Hematopoietic multipotent progenitor cell treated with erythropoietin and hydrocortisone succinate and interleukin-3 and kit ligand, for 6 days (in vitro differentiated cells): ENCODE measurements at places on chromosomes 3 and 15.

GRCh38 chr15:36797128-36797527 lies 217.7 kb downstream of the CDIN1 start:
- DNase-seq, result no peak

DNA sequence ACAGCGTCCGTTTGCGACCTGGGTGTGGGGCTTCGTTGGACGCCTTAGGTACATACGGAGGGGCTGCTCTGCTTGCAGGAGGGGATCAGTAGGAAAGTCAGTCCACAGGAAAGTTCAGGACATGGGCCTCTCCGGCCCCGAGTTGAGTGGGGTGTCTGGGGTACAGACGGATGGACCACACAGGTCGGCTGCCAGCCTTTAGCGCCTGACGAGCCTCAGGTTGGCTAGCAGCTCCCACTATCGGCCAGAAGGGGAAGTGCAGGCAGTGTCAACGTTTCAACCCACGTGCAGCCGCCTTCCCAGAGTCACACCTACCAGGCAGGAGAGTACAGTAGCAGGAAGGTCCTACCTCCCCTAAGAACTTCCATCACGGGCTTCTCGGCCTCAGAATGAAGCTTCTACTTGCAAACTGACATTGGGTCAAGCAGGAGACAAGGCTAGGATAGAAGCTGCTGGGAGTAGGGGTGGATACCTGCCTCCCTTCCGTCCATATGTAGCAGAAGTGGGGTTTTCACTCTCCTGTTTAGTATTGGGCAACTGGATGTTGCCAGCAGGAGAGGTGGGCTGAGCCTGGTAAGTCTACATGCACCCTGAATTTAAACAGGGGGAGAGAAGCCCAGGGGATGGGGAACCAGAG lies 1.8 kb upstream of the SCN5A start:
- peak; percentile 85 for DNase-seq

- DNase-seq, result no peak
Observed at GRCh38 chr15:39814489-39814888, 31.8 kb upstream of the FSIP1 start.

- DNase-seq, result no peak
Observed at GRCh38 chr3:150830745-150831144, 67.8 kb upstream of the SIAH2 start.

- no peak for DNase-seq
Observed at GRCh38 chr3:46997453-46998091, 18.1 kb downstream of the NBEAL2 start.

DNA sequence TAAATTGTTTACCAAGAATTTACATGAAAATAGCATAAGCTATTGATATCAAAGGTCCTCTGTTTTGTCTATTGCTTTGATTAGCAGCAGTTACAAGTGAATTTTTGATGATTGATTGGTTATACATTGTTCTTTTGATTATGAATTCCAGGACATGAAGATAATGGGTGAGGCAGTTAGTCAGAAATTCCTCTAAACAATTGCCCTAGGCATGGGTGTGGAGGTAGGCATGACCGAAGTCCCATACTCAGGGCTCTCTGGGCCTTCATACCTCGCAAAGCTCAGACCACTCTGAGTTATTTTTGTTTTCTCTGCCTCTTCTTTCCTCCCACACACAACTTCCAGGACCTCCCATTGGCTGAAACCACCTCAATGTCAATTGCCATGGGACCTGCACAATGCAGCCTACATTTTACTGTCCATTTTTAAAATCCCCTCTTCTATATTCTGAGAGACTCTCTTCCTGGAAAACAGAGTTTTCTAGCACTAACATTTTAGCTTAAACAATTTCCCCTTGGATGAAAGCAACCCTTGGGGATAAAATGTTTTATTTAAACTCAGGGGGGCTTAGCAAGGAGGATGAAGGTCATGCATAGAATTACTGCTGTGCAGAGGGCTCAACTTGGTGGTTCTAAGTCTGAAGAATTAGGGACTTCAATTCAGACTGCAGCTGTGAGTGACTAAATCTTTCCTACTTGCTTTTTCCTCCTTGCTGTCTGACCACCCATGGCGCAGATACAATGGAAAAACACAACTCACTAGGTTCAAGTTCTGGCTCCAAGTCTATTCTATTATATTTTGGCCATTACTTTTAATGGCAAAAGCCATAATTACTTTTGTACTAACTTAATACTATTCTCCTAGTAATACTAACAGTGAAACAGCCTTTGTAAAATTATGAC lies 594.8 kb downstream of the NTRK3 start:
- no peak for DNase-seq

GRCh38 chr15:95799286-95800200 lies 531.0 kb upstream of the NR2F2 start:
- no peak for DNase-seq

- peak; percentile 20 for DNase-seq
Observed at GRCh38 chr15:28861031-28861534, 12.6 kb upstream of the GOLGA6L7 start.

- no peak for DNase-seq
Observed at GRCh38 chr15:39365873-39366272, 215.0 kb upstream of the THBS1 start.

GRCh38 chr15:51846463-51847230 lies 17.2 kb downstream of the TMOD3 start:
- peak; percentile 65 for DNase-seq

DNA sequence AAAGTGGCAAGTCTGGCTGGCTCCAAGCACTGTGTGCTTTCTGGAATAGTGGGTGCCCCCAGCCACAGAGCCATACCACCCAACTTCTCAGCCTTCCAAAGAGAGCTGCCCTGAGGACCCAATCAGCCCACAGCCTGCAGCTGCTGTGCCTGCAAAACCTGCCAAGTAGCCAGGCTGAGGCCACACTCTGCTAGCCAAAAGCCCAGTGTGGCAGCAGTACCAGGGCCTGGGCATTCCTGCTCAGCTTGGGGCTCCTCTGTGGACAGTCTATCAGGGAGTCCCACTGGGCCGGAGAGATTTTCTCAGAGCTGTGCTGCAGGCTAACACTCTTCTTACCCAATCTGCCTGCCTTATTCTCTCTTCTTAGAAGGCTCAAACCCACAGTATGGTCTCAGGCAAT lies 136.5 kb downstream of the TPRA1 start:
- no peak for DNase-seq

DNA sequence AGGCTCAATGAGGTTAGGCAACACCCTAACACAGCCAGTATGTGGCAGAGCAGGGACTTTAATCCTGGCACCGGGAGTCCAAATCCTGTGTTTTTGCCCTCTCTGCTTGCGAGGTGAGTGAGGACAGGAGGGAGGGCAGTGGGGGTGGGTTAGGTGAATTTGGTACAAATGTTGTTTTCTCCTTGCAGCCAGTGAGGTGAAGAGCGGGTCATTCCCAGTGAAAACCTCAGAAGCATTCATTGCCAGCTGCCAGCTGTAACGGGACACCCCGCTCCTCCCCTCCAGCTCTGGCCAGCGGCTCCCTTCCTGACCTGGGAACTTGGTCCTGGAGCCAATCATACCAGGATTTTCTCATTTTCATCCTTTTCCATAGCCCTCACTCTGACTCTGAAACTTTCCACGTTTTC lies 45.7 kb upstream of the RAB6B start:
- no peak for DNase-seq

GRCh38 chr3:108004647-108005046 lies 86.2 kb downstream of the CD47 start:
- peak; percentile 46 for DNase-seq

DNA sequence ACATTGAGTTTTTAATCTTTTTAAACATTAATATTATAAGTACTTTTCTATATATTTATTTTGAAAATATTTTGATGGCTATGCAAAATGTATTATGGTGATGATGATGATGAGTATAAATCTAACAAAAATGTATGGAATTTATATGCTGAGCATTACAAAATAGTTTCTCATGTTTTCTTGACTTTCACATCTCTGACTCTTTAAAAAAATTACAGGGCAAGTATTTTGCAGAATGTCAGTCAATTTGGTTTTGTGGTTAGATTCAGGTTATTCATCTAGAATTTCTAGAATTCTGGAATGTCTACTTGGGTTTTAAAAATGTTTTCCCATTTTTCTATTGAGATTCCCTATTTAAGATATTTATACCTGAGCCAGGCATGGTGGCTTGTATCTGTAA lies 41.7 kb upstream of the ANP32A start:
- no peak for DNase-seq

DNA sequence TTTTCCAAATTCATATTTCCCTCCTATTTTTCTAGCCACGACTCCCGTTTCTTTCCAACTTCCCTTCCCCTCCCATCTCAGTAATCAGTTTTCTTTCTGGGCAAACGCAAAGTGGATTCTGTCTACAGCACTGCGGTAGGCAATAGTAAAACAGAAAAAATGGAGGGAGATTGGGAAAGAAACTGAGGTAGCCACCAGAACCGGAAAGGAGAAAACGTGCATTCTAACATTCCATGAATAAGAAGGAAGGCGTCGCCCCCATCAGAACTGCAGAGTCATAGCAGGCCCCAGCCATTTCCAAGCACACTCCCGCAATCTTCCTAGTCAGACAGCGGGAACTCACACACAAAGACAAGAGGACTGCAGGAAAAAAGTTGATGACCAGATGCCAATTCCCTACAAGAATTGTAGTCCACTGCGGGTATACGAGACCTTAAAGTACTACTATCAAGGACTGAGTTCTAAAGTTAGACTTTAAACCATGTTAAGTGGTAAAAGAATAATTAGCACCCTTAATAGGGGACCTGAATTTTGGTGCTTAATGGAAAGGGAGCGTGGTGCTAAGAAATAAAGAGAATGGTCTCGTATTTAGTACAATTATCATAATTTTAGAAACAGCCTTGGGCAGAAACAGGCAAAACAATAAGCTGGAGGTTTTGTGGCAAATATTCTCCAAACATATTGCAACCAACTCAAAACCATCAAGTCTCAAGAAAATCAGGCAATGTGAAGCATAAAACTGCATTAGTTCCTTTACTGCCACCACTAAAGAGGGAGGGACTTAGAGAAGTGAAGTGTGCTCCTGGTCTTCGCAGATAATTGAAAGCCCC lies 1.4 kb downstream of the PFN2 start:
- DNase-seq, result no peak

DNA sequence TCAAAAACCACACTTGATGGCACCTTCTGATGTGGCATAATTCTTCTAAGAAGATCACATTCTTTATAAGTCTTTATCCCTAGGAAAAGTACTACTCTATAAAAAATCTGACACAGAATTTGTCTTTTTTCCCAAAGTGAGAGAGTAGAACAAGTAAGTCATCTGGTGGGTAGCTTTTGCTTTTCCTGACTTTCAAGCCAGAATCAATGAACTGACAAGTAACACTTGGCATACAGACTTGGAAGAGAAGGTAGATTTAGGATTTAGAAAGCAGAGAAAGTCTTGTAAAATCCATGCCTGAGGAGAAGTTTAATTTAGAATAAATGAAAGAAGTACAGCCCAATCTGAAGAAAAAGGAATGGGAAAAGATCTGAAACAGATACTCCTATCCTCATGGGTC lies 66.6 kb upstream of the TUSC7 start:
- DNase-seq, result no peak

GRCh38 chr3:41488501-41488900 lies 289.2 kb downstream of the CTNNB1 start:
- DNase-seq, result no peak

DNA sequence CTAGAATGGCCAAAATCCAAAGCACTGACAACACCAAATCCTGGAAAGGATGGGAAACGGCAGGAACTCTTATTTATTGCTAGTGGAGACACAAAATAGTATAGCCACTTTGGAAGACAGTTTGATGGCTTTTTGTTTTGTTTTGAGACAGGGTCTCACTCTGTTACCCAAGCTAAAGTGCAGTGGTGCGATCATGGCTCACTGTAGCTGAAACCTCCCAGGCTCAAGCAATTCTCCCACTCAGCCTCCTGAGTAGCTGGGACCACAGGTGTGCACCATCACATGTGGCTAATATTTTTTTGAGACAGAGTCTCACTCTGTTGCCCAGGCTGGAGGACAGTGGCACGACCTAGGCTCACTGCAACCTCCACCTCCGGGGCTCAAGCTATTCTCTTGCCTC lies 27.3 kb upstream of the GPR160 start:
- DNase-seq, result no peak

GRCh38 chr3:197592361-197593045 lies 36.7 kb upstream of the BDH1 start:
- DNase-seq, result peak; percentile 71

- no peak for DNase-seq
Observed at GRCh38 chr15:44082558-44083157, 112.4 kb downstream of the FRMD5 start.

DNA sequence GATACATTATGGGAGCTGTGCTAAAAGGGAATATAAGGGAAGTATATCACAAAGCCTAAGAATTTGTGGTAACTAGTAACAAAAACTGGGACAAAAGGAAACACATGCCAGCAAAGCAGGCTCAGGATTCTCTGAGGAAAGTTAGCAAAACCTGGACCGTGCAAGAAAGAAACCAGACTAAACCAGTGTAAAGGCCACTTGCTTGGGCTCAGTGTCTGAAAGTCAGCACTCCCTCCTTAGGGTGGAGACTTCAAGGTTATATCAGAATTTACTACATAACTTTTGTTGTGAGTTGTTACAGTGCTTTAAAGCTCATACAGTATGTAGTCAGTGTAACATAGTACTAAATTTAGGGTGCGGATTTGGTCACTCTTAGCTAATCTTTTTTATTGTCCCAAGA lies 269.9 kb upstream of the GADL1 start:
- DNase-seq, result no peak

GRCh38 chr3:175226444-175226843 lies 367.3 kb downstream of the NAALADL2 start:
- DNase-seq, result no peak

- DNase-seq, result no peak
Observed at GRCh38 chr3:114496021-114496434, 202.2 kb downstream of the TIGIT start.

GRCh38 chr3:52025453-52025852 lies 29.8 kb upstream of the RPL29 start:
- DNase-seq, result no peak

- DNase-seq, result no peak
Observed at GRCh38 chr3:66602237-66602636, 101.4 kb upstream of the LRIG1 start.

GRCh38 chr3:170959457-170959856 lies 51.0 kb upstream of the EIF5A2 start:
- DNase-seq, result no peak

DNA sequence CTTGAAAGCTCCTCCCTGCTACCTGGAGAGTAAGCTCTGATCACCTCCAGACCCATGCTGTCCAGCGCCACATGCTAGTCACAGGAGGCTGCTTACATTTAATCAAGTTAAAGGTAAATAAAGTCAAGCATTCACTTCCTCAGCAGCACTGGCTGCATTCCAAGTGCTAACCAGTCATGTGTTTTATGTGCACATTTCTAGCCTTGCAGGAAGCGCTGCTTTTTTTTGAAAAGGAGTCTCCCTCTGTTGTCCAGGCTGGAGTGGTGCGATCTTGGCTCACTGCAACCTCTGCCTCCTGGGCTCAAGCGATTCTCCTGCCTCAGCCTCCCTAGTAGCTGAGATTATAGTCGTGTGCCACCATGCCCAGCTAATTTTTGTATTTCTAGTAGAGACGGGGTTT lies 279.2 kb downstream of the GABRG3 start:
- DNase-seq, result no peak

- DNase-seq, result no peak
Observed at GRCh38 chr3:65814845-65815578, 223.7 kb downstream of the MAGI1 start.
